Activated CD8-positive, alpha-beta memory T cell treated with anti-CD3 and anti-CD28 coated beads, Interleukin-2, amount 50 U/mL, for 4 hours (primary cell): ENCODE measurements at places on chromosomes 3 and 15.

- no peak for DNase-seq
These were observed 12.9 kb downstream of the SCAMP5 start for GRCh38 chr15:75008221-75008625.

DNA sequence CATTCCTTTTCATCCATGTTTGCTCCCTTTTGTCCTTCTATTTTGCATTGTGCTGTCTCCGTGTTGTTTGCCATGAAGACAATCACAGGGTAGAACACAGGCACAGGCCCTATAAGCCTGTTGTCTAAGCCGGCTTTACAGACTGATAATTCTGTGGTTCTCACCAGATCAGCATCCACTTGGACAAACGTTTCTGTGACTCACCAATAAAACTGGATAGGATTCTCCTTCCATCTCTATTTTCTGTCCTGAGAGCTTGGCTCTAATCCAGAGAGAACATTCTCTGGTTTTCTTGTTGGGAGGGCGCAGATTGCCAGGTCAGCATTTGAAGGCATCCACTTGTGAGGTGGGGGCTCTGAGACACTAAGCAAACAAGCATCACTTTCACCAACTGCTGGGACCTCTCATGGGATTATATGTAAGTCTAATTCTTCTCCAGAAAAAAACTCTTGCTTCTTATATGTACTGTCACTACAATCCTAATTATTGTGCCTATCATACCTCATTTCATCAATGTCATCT, 101.6 kb downstream of the ERC2 start:
- DNase-seq: no peak

DNA sequence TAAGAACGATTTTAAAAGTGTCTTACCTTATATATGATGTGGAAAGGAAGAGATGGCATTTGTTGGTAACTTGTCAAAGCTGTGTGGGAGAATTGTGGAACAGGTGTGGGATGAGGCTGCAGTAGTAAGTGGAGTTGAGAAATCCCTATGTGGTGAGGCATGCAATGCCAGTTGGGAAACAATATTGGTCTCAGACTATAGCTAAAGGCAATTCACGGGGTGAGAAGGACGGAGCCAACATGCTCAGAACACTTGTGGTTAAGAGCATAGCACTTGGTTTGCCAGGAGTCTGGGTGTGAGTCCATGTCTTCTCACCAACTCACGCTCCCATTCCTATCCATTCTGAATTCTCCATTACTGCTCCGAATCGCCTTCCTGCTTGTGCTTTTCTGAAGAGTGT, 615.6 kb upstream of the ADAMTS9 start:
- no peak for DNase-seq

DNA sequence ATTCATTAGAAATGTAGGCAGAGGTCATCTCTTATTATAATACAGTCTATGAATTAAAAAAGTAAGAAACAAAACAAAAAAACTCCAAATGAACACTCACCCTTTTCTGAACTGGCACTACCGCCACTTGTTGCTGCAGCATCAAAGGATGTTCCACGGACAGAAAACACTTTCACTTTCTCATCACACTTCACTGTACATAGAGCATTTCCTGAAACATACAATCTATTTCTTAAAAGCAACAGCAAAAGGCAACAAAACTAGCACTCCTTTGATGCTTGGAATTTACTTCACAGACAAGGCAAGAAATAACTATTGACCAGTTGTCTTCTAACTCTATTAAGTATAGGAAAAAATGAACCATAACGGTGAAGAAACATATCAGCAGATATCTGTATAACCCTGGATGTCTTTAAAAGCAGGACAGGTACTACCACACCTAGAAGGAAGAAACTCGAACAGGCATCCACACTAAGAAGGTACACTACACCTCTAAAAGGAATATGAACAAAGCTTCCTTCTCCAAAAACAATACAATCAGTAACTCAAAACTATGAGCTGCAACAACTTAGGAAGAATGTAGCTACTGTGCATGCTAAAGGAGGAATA, 24.9 kb downstream of the ETFA start:
- no peak for DNase-seq

GRCh38 chr3:190455828-190456227, 6.1 kb upstream of the TMEM207 start:
- DNase-seq: no peak

DNA sequence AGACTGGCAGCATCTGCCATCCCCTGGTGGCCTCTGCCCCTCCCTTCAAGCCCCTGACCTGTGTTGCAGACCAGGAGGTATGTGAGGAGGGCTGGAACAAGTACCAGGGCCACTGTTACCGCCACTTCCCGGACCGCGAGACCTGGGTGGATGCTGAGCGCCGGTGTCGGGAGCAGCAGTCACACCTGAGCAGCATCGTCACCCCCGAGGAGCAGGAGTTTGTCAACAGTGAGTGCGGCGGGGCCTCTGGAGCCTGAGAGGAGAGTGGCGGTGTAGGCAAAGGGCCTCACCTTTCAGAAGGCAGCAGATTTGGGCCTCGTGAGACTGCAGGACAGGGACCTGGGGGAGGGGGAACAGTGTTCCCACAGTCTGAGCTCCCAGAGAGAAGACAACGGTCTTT, 24.0 kb downstream of the HAPLN3 start:
- no peak for DNase-seq

DNA sequence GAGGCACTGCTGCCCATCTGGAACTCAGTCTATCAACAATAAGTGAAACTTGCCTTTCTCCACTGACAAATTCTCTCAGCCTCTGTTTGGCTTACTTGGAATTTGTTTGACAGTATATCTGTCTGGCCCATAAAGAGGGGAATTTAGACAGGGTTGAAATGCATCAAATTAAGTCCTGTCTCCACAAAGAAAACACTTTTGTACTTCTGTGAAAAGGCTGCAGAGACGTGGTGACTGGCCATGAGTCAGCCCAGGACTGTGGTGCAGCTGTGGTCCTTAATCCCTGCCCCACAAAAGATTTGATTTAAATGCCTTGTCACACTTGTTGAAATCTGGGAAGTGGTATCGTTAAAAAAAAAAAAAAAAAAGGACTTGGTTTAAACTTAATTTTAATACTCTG, 47.5 kb downstream of the RYR3 start:
- no peak for DNase-seq

DNA sequence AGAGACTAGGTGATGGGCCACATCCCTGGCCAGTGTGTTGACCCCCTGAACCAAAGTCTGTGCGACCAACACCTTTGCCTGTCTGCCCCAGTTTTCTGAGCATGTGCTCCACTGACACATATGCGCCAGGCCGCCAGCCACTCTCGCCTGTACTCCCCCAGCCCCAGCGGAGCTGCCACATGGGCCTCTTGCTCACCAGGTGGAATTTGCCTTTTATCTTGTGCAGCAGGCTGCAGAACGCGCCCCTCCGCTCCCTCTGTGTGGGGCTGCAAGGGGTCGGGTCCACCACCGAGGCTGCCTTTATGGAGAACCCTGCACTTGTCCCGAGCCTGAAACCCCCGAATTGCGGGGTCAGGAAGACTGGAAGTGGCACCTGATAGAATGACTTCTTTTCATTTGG, 405.7 kb upstream of the NPAP1 start:
- DNase-seq: no peak

DNA sequence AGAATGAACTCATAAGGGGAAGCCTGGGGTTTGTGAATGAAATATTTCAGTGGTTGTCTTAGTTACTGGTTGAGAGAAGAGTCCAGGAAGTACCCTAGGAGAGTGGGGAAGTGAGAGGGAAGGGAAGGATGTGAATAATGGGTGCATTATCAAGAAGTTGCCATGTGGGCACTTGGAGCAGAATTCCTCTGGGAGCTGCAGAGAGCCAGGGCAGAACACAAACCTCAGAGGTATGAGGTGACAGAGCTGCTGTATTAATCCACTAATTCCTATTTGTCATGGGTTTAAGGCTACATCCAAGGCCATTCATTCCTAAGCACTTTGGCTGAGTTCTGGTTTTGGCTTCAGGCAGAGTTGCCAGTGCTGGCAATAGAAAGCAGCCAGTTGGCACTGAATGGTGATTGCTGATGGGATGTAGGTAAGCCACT, 29.0 kb downstream of the NDUFB4 start:
- no peak for DNase-seq

- DNase-seq: no peak
These were observed 552.4 kb downstream of the TUSC7 start for GRCh38 chr3:117261983-117262421.

- no peak for DNase-seq
These were observed 219.1 kb upstream of the FEZF2 start for GRCh38 chr3:62592408-62592807.

GRCh38 chr3:71489315-71489761, 94.2 kb downstream of the FOXP1 start:
- no peak for DNase-seq

GRCh38 chr3:11164607-11165006, 10.3 kb downstream of the HRH1 start:
- no peak for DNase-seq

GRCh38 chr3:71235846-71236245, 347.7 kb downstream of the FOXP1 start:
- no peak for DNase-seq

- no peak for DNase-seq
These were observed 52.9 kb upstream of the TBL1XR1 start for GRCh38 chr3:177250151-177250550.

DNA sequence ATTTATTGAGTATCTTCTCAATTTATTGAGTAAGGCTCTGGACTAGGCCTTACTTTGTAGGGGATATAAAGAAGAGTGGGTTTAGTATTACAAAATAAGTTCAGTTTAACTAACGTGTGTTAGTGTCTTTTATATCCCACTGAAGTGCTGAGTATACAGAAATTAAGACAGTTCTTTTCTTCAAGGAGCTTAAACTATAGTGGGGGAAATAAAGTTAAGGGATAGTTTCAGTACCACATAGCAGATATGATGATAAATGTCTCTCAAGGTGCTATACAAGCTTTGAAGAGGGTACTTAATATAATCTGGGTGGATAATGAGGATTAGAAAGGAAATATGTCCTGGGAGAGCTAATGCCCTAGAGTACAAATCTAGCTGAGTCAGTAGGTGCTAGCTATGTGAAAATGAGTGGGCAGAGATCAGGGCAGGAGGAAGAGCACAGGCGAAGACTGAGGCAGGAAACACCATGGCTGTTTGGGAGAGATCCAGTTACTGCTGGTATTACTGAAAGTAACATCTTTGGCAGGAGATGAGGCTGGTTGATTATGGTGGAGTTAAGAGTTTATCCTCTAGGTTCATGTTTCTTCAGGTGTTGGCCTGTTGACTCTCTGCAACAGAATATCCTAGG, 46.0 kb downstream of the TEX9 start:
- no peak for DNase-seq

DNA sequence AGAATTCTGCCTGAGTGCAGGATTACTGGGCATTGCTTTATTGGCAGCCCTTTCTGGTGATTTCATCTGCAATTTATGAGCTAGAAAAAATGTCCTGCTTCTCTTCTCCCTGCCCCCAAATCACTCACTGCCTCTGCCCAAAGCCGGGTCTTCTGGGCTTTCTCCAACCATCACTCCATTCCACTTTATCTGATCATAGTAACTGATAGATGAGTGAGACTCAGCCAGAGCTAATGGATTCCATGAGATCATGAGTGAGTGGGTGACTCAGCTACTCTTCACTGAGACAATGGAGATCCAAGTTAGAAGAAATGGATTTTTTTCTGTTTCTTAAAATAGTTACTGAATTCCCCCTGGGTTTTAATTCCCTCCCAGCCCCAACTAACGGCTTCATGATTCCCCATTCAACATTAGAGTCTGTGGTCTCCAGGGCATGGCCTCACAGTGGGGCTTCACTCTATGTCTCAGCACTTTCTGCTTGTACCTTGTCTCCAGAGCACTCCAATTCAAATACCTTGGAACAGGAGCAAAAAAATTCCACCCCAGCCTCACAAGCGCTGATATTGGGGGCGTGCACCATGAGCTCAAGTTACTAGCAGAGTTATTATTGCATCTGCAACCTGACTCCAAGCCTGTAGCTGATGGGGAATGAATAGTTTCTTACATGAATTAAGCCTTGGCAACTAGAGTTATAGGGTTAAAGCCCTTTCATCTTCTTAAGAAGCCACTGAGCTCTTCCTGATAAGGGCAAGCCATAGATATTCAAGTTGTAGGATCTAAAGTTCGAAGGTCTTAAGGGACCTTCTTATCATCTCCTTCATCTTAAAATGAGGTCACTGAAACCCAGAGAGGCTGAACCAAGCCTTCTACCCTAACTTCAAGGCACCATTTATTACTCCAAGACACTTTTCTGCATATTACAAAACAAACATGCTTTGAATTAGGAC, 85.9 kb downstream of the AGBL1 start:
- no peak for DNase-seq

GRCh38 chr3:67087788-67088187, 89.7 kb downstream of the KBTBD8 start:
- no peak for DNase-seq

DNA sequence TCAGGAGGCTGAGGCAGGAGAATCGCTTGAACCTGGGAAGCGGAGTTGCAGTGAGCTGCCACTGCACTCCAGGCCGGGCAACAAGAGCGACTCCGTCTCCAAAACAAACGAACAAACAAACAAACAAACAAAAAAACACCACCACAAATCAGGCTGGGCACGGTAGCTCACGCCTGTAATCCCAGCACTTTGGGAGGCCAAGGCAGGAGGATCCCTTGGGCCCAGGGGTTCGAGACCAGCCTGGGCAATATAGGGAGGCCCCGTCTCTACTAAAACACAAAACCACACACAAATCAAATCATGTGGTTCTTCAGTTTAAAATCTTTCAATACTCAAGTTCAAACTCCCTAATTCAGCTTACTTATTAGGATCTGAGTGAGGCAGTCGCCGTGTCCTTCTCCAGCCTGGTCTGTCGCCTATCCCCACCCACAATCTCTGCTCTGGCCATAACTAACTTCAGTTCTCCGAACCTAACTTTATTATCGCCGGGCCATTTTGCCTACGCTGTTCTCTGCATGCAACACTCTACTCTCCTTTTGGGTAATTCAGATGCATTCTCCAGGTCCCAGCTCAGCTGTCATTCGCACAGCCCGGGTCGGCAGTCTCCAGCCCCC, 660 bp upstream of the RTF1 start:
- no peak for DNase-seq

DNA sequence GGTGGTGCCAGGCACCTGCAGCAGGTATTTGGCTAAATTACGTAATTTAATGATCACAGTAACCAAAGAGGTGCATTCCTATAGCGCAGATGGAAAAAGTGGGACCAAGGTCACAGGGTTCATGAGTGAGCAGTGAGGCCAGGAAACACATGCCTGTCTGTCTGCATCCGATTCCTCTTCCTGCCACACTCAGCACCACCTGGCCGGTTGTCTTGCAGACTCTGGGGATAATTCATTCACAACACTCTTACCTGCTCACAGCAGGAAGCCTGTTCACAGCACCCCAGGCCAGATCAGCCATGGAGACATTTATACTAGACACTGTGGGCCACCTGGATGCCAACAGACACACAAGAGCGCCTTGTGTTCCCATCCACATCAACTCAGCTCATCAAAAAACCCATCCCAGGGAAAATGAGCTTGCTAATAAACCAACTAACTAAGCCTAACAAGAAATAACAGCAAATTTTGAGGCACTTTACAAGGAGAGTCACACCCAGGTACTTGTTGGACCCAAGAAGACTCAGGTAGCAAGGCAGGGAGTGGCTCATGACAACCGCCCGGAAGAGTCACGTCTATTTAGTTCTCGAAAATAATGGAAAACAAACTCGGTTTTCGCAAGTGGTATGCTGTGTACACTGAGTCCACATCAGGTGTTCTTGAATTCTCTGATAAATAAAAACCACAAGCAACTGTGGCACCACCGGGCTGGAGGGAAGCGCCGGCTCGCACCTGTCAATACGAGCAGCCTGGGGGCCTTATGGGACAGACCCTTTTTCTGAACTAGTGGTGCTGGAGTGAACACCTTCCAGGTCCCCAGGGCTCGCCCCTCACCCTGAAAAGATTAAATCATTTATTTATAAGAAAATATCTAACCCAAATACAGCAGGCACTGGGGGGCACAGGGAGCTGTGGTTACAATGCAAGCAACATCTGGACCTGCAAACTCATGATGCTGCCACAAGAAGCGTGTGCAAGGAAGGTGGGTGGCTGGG, 40.5 kb downstream of the FAM174B start:
- DNase-seq: no peak
